ENCODE measurements at places on chromosomes 16 and 17.

- no peak for DNase-seq
Measured at GRCh38 chr16:85120006-85120340, 7.7 kb upstream of the CIBAR2 start.

DNA sequence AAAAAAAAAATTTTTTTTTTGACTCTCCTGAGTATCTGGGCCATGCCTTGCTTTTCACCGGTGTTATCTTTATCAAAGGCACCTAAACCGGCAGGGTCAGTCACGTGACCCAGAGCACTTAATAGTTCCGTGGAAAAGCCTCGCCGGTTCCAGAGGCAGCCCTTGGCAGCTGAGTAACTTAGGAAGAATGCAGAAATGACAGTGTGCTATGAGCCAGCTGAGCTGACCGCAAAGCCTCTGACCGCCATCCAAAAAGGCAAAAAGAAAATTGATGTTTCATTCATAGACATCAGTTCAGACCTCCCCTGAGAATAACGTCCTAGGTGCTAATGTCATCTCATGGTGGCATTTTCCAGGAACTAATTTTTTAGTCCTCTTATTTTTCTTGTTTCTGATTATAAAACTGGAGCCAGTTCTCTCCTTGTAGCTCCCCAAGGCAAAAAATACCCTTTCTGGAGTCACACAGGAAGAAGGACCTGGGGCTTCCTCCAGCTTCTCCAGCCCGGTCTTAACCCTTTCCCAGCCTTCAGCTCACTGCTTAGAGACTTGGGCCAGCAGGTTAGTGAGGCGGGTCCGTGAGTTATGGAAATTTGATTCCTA, 122.6 kb downstream of the SOCS1 start:
- DNase-seq: no peak

GRCh38 chr17:77208856-77209255, 68.1 kb downstream of the SEC14L1 start:
- no peak for DNase-seq

DNA sequence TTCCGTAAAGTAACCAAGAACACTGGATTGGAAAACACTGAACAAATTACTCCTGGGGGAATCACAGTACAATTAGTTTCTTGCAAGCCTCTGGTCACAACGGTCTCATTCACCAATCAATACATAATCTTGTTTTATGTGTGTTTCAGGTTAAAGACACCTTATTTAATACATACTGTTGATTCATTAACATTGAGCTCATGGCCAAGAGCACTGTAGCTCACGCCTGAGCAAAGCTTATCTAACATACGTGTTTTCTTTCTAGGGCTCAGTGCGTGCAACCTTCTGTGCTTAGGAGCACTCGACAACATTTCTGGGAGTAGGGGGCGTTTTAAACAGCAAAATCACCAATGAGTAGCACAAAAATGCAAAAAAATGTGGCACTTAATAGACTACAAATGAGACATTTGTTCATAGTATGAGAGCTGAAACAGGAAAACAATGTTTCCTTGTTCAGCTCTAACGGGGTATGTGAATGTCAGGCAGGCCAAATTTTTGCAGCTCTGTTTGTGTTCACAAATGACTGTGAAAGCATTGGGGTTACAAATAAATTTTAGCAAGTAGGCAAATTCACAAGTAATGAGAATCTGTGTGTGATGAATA, 206.2 kb downstream of the CNTNAP4 start:
- no peak for DNase-seq

DNA sequence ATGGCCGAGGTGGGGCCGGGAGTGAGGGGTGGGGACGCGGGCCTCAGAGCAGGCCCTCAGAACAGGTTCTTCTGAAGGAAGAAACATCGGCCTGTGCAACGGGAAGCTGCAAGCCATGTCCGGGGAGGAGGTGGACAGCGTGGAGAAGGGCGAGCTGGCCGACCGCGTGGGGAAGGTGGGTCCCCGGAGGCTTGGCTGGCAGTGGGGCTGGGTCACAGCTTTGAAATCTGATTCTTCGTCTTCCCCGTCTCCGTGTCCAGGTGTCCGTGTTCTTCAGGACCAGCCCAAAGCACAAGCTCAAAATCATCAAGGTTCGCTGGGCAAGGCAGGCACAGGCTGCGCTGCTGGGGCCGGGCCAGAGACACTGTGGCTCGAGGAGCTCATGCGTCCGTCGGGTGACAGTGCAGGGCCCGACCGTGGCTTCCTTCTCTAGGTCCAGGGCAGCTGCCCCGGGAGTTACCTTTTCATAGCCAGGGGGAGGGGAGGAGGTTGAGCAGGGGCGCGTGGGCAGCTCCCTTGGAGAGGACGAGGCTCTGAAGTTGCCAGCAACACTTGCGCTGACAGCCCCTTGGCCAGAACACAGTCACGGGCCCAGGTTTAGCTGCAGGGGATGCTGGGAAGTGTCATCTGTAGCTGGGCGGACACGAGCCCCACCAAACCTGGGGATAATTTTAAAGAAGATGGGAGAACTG, 51.3 kb downstream of the MEAK7 start:
- DNase-seq: no peak

GRCh38 chr17:28494445-28495188, 11.5 kb upstream of the FOXN1 start:
- no peak for DNase-seq

DNA sequence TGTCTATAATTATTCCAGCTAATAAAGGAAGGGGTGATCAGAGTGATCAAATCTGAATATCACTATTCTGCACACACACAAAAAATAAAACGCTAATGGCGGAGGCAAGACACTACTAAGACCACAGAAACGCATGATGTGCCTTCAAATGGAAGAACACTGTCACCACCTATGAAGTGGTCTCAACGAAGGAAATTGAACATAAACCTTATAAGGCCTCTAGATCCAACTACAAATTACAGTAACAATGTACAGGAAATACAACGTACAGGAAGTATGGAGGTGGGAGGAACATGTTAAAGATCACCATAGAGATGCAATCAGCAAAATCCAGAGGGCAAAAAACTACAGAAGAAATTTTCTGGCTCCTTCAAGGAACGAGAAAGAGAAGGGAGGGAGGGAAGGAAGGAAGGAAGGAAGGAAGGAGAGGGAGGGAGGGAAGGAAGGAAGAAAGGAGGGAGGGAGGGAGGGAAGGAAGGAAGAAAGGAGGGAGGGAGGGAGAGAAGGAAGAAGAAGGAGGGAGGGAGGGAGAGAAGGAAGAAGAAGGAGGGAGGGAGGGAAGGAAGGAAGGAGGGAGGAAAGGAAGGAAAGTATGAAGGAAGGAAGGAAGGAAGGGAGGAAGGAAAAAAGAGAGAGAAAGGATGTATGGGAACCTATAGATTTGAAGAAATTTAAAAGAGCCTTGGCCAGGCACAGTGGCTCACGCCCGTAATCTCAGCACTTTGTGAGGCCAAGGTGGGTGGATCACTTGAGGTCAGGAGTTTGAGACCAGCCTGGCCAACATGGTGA, 3.1 kb upstream of the SGCA start:
- DNase-seq: no peak

GRCh38 chr17:1229349-1229899, 40.8 kb upstream of the BHLHA9 start:
- no peak for DNase-seq

DNA sequence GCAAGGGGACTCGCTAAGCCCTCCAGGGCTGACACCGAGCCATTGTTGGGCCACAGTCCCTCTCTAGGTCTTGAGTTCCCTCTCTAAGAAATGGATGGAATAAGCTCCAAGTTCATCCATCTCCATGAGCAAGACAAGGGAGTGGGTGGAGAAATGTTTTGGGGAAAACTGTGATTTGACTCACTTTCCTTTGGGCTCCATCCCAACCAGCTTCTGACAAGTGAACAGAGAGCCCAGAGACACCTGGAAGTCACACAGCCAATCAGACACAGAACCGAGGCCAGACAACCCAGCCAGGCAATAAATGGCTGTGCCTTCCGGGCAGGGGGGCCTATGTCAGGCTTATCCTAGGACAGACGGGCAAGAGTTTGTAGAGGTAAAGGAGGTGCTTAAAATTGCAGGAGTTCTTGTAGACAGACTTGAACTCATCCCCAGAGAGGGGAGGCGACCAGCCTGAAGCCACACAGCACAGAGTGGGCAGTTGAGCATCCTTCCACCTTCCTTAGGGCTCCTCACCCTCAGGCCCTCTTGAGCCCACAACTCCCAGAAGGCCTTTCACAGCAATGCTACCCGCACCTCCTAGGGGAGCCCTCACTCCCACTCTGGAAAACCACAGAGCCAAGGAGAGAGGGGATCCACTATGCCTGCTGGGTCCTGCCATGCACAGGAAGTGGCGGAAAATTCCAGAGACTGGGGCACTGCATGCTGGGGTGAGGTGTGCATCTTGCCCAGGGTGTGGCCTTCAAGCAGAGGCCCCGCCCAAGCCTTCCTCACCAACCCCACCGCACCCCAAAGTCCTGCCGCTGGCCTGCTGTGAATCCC, 9.5 kb upstream of the FAM83G start:
- no peak for DNase-seq

DNA sequence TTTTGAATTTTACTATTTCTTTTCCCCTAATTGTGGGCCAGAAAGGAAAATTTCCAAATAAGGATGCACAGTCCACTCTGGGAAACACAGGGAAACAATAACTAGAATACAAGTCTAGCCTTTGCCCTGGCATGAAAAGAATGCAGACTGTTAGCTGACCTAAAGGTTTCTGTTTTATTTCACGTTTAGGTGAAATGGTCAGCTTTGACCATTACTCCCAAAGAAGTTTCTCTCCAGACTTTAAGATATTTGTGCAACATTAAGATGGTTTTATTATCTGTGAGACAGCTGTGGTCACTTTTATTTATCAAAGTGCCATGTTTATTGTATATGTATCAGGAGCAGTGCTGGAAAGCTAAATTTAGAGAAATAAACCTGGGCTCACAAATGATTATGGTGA, 163.9 kb downstream of the SPECC1 start:
- no peak for DNase-seq

DNA sequence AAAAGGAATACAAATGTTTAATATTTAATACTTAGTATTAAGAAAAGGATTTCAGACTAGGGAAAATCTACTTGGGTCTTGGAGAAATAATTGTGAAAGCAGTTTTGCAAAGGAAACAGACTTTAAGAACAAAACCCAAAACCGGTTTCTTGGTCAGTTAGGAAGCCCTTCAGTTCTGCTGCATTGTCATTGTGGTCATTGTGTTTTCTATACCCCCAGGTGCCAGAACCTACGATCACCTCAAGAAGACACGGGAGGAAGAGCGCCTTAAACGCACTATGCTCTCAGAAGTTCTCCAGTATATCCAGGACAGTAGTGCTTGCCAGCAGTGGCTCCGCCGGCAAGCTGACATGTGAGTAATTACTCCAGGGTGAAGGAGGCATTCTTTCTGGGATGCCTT, 19.5 kb upstream of the DUSP14 start:
- DNase-seq: no peak

DNA sequence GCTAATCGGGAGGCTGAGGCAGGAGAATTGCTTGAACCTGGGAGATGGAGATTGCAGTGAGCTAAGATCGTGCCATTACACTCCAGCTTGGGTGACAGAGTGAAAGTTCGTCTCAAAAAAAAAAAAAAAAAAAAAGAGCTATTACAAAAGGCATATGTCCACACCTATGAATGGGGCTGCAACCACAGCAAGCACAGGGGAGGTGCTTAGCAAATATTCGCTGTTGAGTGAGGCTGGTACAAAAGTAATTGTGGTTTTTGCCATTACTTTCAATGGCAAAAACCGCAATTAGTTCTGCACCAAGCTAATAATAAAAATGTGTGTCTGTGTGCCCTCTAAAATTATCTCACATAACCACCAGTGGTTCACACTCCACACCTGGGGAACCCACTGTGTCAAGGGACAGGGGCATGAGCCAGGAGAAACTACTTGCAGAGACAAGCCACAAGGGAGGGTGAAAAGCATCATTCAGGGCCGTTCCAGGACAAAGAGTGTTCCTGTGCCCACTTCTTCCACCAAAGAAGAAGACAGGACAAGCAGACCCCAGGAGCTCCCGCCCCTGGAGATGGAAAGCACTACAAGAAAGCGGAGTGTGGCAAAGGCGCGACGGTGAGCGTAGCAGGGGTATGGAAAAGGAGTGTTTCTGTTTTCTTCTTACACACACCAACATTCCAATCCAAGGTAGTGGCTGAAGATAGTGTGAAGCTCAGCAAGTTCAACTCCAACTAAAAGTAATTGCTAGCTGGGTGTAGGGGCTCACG, 84.4 kb upstream of the CNEP1R1 start:
- DNase-seq: no peak

Measured in NCI-H2029 treated with DMSO at 0.1 percent for 48 hours (cell line).